Ureter (tissue), 1 donor: ENCODE measurements at places on chromosomes 1 and 21. TPM values are rescaled to one million over a fixed set of nuclear protein-coding genes. Genes with fewer than 3 reads are reported as not detected.

- peak; percentile 77 for DNase-seq
These were observed at the start of gene MXRA8 for GRCh38 chr1:1358433-1359271. Gene MXRA8, minus strand, starts transcription at chr1:1358555. Its CDS starts 51 bp downstream, at chr1:1358504.

DNA sequence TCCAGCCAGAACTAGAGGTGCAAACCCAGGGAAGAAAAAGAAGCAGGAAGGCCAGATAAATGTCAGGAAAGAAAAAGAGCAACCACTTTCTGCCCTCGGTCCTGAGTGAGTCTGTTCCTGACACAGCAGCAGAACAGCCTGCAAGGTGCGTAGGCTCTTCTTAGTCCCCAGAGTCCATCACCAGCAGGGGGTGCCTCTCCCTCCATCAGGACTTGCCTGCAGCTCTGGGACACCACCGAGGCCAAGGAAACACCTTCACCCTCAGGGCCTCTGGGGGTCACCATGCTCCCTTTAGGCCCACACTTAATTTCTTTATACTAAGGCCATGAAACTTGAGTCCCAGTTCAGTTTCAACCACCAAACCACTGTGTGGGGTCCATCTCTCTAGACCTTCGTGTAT lies 43.7 kb upstream of the NFASC start:
- DNase-seq: no peak

DNA sequence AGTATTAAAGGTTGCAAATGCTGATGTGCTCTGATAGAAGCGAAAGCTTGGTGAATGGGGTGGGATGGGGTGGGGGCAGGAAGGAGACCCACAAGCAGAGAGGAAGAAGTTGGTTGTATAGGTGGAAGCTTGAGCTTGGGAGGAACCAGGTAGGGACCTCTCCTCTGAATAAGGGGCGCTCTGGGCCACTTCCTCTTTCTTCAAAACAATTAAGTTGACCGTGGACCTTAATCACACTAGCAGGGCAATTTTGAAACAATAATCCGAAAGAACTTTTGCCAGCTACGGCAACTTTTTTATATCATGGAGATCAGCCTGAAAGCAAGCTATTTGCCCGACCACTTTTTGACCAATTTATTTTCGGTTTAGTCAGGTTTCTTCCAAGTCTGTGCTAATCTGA lies 1.9 kb upstream of the DYRK1A start:
- no peak for DNase-seq

DNA sequence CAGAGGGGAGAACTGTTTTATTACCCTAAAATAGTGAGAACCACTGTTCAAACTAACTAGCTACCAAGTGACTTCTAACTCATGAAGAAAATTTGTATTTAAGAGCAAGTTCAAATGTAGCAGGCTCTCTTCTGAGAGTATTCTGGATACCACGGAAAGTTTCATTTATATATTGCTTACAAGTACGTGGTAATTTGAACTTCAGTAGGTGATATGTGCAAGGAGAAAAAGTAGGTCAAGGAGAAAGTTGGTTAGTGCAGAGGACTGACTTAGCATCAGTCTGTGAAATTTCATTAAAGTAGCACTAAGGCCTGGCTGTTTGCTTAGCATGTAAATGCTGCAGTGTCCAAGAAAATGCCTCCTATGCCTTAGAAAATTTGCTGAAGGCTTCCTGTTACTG lies 16.7 kb downstream of the SERPINC1 start:
- DNase-seq: no peak

Gene CHODL
- 1.1 TPM for total RNA-seq

Gene IFNLR1
- 4.6 TPM for total RNA-seq

GRCh38 chr1:32489774-32490454 lies 25.0 kb downstream of the ZBTB8B start:
- DNase-seq: no peak

- DNase-seq: no peak
These were observed 4.1 kb upstream of the GABRD start for GRCh38 chr1:2014741-2015735.

GRCh38 chr1:187971851-187972250 lies 1143.1 kb downstream of the PLA2G4A start:
- DNase-seq: no peak

Gene CFAP107
- not detected for total RNA-seq
